ENCODE measurements at places on chromosomes 2 and 18.
A peak's percentile ranks its signal among the peaks of the same experiment; 100 is the strongest.

GRCh38 chr2:70888923-70889715, 46.6 kb upstream of the ATP6V1B1 start:
- no peak for DNase-seq

DNA sequence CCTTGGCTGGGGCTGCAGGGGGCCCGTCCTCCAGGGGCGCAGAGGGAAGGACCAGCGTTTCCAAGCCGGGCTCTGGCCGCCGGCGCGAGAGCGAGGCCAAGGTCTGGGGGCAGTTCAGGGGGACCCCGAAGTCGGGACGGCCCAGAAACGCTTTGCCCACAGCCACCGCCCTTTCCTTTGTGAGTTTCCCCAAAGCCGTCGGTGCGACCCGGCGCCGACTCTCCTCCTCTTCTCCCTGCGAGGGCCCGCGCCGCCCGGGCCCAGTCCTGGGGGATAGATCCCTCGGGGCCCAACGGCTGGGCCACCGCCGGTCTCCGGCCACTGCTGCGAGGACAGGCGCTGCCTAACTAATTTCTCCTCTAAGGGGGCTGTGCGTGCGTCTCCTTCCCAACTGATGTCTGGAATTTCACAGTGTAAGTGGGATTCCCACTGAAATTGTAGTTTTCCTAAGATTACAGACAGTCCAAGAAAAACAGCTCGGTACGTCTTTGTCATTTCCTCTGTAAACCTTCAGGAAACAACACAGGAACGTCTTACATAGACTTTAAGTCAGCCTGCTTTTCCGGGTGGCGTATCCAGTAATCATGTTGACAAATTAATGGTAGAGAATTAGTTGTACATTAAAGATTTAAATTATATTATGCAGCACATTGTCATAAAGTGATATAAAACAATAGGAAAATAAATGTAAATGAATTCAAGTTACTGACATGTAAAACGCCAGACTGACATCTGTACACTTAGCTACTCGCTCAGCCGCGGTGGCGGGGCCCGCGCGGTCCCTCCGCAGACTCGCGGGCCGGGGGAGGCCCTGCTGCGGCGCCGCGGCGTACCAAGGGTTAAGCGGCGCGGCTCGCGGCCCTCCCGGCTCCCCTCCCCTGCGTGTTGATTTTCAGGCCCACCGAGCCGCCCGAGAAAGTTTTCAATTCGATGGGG, 139.4 kb upstream of the SIX3 start:
- no peak for DNase-seq

DNA sequence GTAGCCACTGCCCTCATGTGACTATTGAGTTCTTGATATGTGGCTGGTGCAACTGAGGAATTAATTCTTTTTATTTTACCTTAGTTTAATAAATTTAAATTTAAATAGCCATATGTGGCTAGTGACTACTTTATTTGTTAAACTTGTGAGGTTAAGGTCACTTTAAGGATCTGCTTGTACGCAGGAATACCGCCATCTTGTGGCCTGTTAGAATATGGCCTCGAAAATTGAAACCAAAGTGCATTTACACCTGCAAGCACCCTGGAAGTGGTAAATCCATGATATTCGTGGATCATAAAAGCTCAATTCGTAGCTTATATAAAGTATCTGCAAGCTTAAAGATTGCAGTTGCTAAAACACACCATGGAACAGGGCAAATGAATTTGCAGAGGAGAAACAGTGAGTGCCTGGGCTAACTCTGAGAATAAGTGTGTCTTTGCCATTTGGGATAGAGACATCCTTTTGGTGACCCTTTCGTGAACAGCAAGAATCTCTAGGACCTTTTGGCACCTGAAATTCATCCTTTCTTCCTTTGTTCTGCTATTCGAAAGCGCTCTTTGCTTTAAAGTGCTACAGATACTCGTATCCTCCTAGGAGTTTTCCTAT, 59.9 kb upstream of the REG3A start:
- DNase-seq, result peak; percentile 19

GRCh38 chr2:121185111-121185510, 99.9 kb downstream of the TFCP2L1 start:
- no peak for DNase-seq

DNA sequence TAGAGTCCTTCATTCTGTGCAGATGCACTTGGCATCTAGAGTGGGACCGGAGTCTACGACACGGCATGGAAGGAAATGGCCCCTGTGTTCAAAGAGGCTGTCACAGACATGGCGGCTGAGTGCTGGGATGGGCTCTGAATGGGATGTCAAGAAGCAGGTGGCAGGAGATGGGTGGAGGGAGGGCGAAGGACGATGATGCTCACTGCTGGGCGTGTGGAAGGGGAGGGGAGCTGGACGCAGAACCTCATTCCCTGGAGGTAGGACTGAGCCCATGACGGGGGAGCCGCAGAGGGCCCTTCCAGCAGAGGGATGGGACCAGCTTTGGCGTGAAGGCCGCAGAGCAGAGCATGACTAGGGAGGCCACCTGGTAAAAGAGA, 18.8 kb upstream of the ALPI start:
- DNase-seq, result no peak

DNA sequence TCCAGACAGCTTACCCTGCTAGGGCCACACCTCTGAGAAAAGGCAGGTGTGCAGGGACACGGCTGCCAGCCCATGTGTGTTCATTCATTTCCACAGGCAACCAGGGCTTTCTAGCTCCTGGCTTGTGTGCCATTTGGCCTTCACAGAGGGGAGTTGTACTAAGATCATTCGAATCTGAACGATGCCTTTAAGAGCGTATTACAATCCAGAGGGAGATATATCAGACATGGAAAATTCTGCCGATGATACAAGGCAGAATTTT, 64.2 kb upstream of the OTOF start:
- no peak for DNase-seq

DNA sequence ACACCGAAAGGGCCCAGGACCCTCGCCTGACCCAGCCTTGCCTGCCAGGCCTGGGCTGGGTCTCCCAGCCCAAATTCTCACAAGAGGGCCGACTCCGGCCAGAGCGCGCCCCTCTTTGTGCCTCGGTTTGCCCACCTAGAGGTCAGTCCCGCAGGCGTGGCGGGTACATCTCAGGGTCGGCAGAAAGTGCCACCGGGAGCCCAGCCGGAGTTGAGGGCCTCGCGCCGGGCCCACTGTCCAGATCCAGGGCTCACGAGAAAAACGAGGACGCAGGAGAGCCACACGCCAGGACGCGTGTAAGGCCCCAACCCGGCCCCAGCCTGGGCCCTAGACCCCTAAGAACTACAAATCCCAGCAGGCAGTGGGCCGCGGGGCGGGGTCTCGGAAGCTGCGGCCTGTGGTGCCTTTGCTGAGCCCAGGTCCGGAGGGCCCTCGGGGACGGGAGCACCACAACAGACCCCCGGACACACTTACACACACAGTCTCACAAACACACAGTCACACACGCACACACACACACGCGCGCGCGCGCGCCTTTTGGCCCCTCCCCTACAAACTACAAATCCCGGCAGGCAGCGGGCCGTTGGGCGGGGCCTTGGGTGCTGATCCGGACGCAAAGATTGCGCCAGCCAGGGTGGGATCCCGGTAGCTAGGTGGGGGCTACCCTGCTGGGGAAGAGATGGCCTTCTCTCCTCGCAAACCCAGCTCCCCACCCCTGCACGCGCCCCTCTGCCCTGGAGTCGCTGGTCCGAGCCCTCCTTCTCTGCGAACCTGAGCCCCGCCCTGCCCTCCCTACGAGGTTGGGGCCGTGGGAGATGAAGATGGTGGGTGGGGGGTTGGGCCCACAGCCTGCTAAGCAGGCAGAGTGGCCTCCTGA, at the start of gene SH2D6:
TSS of gene SH2D6 (plus strand) at position 583 of the 877 bp plus-strand sequence. CDS start 10,752 bp downstream, outside the sequence.
- peak; percentile 89 for DNase-seq

DNA sequence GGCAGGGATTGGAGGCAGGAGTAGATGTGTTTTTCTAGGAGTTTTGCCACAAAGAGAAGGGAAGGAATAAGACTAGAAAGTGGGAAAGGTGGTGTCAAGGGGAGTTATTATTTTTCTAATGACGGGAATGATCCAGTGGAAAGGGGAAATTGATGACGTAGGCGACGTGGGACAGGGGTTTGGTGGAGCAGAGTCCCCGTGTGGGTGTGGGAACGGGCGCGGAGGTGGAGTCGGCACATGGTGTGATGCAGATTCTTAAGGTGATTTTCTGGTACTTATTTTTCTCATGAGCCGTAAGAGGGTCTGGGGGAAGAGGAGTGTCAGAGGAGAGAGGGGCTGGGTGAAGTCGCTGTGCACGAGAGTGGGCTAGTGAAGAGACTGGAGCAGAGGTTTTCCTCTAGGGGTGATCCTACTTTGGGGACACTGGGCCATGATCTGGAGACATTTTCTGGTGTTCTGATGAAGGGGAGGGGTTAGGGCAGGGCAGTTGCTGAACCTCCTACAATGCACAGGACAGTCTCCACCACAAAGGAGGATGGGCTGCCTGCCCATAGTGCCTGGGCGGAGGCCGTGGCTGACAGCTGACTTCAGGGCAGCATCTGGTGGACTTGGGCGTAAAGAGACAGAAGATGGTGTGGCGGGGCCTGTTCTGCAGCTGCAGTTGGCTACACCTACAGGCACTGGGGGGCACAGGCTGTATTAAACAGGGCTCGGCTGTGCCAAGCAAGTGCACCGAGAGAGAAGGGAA, 30.0 kb downstream of the TRAF3IP1 start:
- no peak for DNase-seq

- DNase-seq, result no peak
These were observed 346.9 kb downstream of the DYSF start for GRCh38 chr2:71800106-71800809.

DNA sequence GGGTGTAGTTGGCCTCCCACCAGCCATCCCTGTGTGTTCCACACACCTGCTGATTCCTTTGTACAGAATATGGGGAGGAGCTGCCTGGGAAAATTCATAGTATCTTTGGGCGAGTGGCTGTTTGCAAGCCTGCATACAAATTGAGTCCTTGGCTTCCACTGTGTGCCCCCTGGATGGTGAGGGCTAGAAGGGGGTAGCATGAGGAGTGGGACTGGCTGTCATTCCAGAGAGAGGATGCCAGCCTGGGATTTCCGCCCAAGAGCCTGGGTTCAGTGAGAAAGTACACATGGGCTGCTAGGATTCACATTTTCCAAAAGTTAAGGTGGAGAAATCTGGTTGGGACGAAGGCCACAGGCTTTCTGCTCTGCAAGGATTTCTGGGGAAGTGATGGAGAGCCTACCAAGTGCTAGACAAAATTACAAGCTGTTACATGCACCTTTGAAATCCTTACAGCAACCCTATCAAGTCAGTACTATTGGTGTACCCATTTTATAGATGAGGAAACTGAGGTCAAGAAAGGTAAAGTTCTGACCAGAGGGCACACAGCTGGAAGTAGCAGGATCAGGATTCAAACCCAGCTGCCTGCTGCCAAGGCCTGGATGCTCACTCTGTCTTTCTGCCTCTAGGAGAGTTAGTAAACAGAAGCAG, 606 bp upstream of the TOGARAM2 start:
- DNase-seq, result no peak

DNA sequence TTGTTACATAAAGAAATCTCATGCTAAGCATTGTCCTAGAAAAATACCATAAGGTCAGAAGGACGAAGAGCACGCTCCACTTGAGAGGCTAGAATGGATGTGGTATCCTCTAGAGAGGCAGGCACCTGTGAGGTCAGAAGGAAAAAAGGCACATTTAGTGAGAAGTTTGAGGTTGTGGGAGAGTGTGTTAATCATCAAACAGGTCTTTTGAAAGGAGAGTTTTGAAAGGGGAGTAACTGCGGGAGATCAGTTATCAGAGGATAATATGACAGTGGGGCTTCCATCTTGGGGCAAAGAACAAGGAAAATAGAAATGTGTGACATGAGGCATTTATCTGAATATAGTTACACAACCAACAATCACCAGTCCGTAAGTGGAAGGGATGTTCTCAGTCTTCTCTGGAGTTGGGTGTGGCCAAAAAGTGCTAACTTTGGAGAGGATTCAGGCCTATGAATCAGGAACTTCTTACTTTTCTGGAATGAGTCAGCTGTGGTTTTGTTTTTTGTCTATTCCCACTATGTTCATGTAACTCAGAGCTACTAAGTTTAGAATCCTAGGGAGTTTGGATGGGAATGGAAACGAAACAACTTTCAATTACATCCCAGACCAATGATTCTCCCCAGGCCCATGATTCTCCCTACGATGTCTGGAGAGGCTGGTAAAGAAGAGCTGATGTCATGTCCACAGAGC, 451.4 kb upstream of the ST6GAL2 start:
- peak; percentile 95 for DNase-seq

GRCh38 chr2:215262741-215263362, 49.0 kb upstream of the ATIC start:
- no peak for DNase-seq

- no peak for DNase-seq
These were observed 357.3 kb downstream of the HRH4 start for GRCh38 chr18:24817587-24818371.

GRCh38 chr2:237149425-237149824, 63.7 kb downstream of the COPS8 start:
- DNase-seq, result no peak

- peak; percentile 3 for DNase-seq
These were observed 42.2 kb downstream of the TPO start for GRCh38 chr2:1455466-1455865.

DNA sequence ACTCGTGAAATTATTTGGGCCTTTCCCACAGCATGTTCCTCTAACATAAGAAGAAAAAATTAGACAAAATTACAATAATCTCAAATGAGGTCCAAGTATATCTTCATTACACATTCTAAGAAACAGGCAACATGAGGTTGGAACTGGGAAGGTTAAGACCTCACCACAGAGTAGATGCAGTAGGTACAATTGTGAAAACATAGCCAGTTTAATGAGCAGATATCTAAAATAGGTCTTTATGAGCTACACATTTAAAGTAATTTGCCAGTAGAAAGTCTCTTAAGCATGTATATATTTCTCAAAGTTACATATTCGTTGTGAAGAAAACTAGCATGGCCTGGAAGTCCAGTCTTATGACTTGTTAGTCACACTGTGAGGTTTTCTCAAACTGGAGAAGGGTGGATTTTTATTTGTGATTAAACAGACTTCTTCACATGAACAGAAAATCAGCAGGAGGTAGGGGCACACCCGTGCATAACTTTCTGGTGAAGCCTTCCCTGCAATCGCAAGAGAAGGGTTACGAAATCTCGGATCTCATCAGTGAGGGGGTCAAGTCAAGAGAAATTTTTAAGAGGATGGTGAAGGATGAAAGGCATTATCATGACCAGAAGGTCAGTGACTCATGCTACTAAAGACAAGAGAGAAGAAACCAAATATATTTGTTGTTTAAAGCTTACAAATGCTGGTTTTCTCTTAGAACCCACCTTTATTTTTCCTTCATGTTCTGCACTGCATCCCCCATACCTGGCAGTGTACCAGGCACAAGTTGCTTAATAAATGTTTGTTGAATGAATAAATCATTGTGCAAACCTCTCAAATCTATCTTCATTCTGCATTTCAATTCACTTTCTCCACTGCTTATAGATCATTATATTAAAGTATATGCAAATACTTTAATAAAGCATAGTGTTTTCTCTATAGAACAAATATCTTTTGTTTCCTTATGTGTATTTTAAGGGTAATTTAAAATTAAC, 5.1 kb upstream of the RAB27B start:
- peak; percentile 82 for DNase-seq

DNA sequence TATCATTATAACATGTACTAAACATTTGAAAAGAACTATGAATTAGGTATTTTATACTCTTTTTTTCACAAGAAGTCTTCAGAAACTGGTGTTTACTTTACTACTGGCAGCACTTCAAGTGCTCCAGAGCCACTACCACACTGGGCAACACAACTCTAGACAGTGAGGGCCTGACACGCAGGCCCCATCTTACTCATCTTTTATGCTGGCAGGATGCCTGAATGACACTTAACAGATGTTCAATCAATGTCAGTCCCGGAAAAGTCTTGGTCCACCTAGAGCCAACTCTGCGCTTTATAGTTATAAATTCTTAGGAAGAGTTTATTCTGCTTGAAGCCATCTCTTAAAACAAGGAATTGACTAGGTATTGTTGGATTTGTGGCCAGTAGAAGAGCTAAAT, 8.7 kb upstream of the WIPF1 start:
- DNase-seq, result peak; percentile 94

- DNase-seq, result no peak
These were observed 398.0 kb downstream of the CPS1 start for GRCh38 chr2:210954386-210954907.

All from fibroblast of skin of right biceps (primary cell).